ENCODE measurements at places on chromosomes 4 and X. TPM values are rescaled to one million over a fixed set of nuclear protein-coding genes. Genes with fewer than 3 reads are reported as not detected.

MAGEA2B gene
- 0.10 TPM for total RNA-seq

PNMA3 gene
- 1.3 TPM for total RNA-seq

PRRG3 gene
- total RNA-seq = not detected

ABCG2 gene
- 0.10 TPM for total RNA-seq

CSAG1 gene
- not detected for total RNA-seq

ATOH1 gene
- not detected for total RNA-seq

MSN gene
- total RNA-seq = 469 TPM

IGFBP7 gene
- 16.6 TPM for total RNA-seq

SMIM31 gene
- not detected for total RNA-seq

LNX1 gene
- not detected for total RNA-seq

PABPC5 gene
- total RNA-seq = not detected

RHOXF1 gene
- total RNA-seq = 0.21 TPM

CXorf51A gene
- not detected for total RNA-seq

COX7B2 gene
- total RNA-seq = not detected

PLXNB3 gene
- total RNA-seq = 0.21 TPM

LRP2BP gene
- total RNA-seq = 4.5 TPM

SOX3 gene
- not detected for total RNA-seq

LDB2 gene
- total RNA-seq = 0.52 TPM

NCAPG gene
- total RNA-seq = 0.42 TPM

KCNIP4 gene
- total RNA-seq = not detected

HPGDS gene
- not detected for total RNA-seq

ZAR1 gene
- not detected for total RNA-seq

SORCS2 gene
- 0.10 TPM for total RNA-seq

HGFAC gene
- total RNA-seq = not detected

LIN54 gene
- total RNA-seq = 16.8 TPM

KDM6A gene
- 115 TPM for total RNA-seq

TMPRSS11A gene
- total RNA-seq = not detected

FGG gene
- not detected for total RNA-seq

CT45A5 gene
- total RNA-seq = not detected

SLC49A3 gene
- total RNA-seq = 2.9 TPM

AREG gene
- total RNA-seq = 20.1 TPM

MAP3K15 gene
- total RNA-seq = 0.10 TPM

TLR1 gene
- total RNA-seq = 71.5 TPM

OTC gene
- not detected for total RNA-seq

MTNR1A gene
- not detected for total RNA-seq

LINC00632 gene
- 0.21 TPM for total RNA-seq

TGIF2LX gene
- total RNA-seq = not detected

PRKG2 gene
- total RNA-seq = 1.7 TPM

ALAS2 gene
- 2.4 TPM for total RNA-seq

SLC7A11 gene
- 1.9 TPM for total RNA-seq

HSD17B13 gene
- 1.6 TPM for total RNA-seq

SPARCL1 gene
- total RNA-seq = not detected

TLR3 gene
- 0.63 TPM for total RNA-seq

ADH4 gene
- total RNA-seq = not detected

SSX2 gene
- not detected for total RNA-seq

ERAS gene
- total RNA-seq = not detected

RIPPLY1 gene
- total RNA-seq = not detected

RHOH gene
- total RNA-seq = 164 TPM

TLR8 gene
- 18.4 TPM for total RNA-seq

STAP1 gene
- total RNA-seq = 13.0 TPM

TMEM144 gene
- total RNA-seq = 2.2 TPM

Measured in mononuclear cell (primary cell).